ENCODE measurements at places on chromosomes 7 and 10.

DNA sequence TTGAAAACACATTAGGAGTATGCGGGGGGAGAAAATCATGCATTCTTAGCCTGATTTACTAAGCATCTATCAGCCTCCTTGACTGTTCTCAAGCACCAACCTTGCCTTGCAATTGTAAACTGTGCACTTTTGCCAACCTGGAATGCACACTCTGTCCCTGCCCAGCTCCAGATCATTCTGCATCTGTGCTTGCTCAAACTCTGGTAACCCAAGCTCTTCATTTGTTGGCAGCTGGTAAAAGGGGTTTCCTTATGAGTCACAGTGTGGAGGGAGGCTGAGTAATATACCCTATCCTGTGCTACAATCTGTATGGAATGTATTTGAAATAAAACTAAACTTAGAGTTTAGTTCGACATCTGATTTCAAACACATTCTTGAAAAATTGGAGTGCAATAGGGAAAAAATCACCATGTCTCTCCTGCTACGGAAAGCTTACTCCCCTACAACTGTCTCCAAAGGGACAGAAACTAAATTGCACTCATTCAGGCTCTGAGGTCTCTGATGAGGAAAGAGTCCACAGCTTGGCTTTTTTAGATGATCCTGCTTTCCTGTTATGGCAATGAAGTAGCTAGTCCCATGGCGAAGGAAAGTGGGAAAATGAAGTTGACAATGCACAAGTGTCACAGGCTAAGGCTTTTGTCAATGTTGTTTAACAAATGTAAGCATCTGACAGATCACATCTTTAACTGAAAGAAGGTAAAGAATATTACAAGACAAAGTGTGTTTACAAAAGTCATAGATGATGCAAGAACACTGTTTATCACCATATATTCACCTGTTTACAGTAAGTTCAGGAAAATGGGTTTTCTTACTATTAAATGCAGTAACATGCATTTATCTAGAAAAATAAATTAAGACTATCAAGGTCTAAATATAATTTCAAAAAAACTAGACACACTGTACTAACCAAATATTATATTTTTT is 61.9 kb downstream of the TES start:
- DNase-seq = no peak

GRCh38 chr10:97508342-97508741 is 9.6 kb downstream of the UBTD1 start:
- no peak for DNase-seq

GRCh38 chr7:41809529-41809939 is 106.6 kb upstream of the INHBA start:
- no peak for DNase-seq

- no peak for DNase-seq
Observed at GRCh38 chr10:97785231-97785630, 13.4 kb upstream of the SFRP5 start.

DNA sequence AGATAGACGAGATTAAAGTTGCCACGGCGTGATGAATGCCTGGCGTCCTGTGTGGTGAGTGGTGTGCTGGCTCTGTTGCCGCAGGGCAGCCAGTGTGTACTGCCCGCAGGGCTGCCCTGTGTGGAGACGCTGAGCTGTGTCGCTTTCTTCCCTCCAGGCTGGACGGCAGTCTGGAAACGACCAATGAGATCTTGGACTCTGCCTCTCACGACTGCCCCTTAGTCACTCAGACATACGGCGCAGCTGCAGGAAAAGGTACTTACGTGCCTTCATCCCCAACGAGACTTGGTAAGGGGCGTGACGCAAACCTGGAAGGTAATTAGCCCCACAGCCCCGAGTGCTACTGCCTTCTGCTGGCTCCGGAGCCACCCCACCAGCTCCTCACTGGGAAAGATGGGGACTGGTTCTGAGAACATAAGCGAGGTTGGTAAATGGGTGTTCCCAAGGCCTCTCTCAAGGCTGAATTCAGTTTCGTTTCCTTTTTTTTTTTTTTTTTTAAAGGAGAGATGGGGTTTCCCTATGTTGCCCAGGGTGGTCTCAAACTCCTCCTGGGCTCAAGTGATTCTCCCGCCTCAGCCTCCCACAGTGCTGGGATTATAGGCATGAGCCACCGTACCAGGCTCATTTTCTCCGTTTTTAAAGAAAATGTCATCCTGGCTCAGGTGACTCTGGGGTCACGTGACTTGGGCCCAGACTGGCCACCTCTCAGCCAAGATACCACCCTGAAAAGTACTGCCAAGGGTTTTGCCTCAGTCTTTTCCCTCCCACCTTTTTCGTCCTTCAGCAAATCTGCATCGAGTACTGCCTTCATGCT is 39.6 kb downstream of the WIPI2 start:
- DNase-seq = no peak

DNA sequence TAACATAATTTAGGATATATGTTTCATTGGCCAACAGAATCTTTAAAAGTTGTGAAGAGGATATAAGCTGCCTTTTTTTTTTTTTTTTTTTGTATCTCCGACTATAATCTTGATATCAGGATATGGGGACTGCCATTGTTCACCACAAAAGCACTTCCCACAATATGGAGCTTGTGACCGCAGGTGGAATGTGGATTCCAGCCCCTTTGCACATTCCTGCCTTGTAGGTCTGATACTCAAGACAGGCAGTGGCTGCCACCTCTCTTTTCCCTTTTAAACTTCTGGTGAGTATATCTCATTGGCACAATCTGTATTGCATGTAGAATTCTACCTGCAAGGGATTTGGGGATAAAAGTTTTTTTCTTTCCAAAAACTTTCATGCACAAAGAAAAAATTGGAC is 272.7 kb upstream of the VWC2 start:
- DNase-seq = no peak

GRCh38 chr7:142776206-142776844 is 5.6 kb downstream of the PRSS2 start:
- DNase-seq = no peak

- DNase-seq = no peak
Observed at GRCh38 chr10:86321568-86321967, 45.0 kb downstream of the GRID1 start.

DNA sequence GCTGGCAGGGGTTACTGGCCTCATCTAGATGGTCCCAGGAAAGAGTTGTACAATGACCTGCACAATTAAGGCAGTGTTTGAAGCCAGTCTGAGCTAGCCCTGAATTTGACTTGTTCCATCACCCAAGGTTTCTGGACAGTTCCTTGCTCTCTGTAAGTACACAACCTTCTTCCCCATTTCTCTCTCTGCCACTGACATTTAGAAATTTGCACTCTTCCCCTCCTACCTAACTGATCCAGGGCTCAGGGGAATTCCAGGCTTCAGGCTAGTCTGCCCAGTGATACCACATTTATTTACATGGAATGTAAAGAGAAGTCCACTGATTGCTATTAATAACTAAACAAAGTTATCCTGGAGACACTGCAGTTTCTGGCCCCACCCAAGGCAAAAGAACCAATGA is 139.0 kb upstream of the GPR26 start:
- no peak for DNase-seq

GRCh38 chr7:84999450-84999849 is 187.4 kb downstream of the SEMA3D start:
- no peak for DNase-seq
